Activated T-cell treated with anti-CD3 and anti-CD28 coated beads, Interleukin-2, amount 50 U/mL, for 4 hours (primary cell): ENCODE measurements at places on chromosomes 7 and 10. TPM values are rescaled to one million over a fixed set of nuclear protein-coding genes. Genes with fewer than 3 reads are reported as not detected.

The BAZ1B gene
- 93.5 TPM for total RNA-seq

GRCh38 chr10:3481496-3481895 is 303.5 kb downstream of the KLF6 start:
- DNase-seq = no peak

DNA sequence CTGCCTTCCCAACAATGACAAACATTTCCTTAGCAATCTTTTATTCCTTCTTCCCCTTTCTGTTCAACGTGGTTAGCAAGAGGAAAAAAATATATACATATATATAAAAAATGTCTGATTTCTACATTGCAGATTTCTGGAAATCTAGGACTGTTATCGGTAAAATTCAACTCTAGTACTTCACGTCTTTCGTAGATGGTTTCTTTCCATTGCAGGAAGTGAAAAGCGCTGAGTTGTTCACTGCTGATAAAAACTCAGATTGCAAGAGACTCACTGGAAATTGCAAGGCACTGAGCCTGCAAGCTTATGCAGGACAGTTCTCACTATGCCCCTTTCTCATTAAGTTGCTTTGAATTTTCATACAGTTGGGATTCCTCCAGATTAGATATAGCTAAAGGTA is 23.9 kb downstream of the KIN start:
- DNase-seq = no peak

The SLC35G1 gene
- total RNA-seq = 4.0 TPM

DNA sequence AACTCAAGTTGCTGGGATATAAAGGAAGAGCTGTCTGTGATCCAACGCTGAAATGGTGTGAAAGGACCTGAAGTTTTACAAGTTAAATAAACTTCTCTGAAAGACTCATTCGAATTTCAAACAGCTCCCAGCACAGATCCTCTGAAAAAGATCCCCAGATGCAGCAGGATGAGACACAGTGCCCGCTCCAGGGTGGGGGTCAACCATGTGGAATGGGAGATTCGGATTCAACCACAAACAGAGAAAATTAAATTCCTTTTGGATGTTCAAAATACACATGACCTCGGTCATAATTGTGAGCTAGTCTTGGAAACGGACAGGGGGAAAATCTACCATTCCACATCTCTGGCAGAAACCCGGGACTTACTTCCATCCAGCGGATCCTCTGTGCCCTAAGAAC is 119.6 kb downstream of the PRKAG2 start:
- DNase-seq = no peak

GRCh38 chr10:114301951-114302710 is 63.1 kb downstream of the VWA2 start:
- DNase-seq = no peak

The ANKRD2 gene
- not detected for total RNA-seq

The ELMO1 gene
- total RNA-seq = 118 TPM

- DNase-seq = no peak
Measured at GRCh38 chr7:93115796-93116195, 2.0 kb downstream of the SAMD9 start.

GRCh38 chr7:22457471-22457870 is 42.5 kb downstream of the STEAP1B start:
- no peak for DNase-seq

The ZNF239 gene
- 8.9 TPM for total RNA-seq

DNA sequence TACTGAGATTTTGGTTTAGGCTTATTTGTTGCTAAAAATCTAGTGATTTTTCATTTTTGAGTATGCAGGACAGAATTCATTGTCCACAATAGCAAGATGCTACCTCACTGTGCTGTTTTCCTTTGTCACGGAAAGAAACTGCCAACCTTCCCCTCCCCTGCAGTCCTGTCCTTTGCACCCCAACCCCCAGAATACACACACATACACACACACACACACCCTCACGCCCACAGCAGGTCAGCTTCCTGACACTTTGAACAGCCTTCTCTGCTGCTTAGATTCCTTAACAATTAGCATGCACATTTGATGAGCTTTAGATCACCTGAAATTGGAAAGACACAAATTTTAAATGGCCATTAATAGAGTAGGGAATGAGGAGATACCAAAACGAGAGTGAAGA is 32.1 kb downstream of the ARMC3 start:
- DNase-seq = no peak

The PITX3 gene
- total RNA-seq = not detected

The TRIL gene
- 0.05 TPM for total RNA-seq
